Stimulated activated CD4-positive, alpha-beta T cell treated with anti-CD3 and anti-CD28 coated beads, TNF-alpha, amount 100 ng/mL, for 4 hours (primary cell): ENCODE measurements at places on chromosomes 2 and 18.

DNA sequence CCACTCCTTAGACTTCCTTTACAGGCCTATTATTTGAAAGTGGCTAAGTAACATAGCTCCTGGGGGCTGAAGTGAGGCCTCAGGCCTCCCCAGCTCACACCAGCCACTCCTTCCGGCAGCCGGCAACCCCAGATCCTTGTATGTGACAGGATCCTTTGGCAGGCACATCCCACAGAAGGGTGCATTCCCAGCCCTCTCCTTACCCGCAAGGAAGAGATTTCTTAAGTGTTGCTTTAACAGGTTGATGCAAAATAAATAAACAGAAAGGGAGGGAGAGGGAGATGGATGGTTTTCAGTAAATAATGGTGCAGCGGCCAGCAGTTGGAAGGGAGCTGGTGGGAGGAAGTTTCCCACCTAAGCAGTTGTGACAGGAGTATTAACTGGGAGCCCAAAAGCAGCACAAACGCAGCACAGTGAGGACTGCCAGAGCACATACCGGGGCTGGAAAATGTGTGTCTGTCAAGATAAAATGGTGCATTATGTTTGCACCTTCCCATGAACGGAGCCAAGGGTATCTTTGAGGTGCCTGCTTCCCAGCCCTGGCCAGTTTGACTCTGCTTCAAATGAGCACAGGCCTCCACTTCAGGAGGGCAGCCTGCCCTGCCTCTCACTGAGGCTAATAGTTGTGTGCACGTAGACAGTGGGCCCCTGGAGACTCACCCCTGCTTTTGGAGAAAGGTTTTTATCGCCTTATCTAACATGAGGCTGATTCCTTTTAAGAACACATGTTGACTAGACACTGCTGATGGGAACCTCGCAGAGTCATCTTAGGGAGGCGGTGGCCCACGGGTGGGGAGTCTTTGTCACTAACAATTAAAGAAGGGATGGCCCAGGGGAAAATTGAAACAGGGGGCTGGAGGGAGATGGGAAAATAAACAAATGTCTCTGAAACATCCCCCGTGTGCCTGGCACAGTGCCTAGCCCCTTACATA, 32.8 kb downstream of the NRP2 start:
- no peak for DNase-seq

- no peak for DNase-seq
Observed at GRCh38 chr18:370751-371608, 103.1 kb upstream of the THOC1 start.

DNA sequence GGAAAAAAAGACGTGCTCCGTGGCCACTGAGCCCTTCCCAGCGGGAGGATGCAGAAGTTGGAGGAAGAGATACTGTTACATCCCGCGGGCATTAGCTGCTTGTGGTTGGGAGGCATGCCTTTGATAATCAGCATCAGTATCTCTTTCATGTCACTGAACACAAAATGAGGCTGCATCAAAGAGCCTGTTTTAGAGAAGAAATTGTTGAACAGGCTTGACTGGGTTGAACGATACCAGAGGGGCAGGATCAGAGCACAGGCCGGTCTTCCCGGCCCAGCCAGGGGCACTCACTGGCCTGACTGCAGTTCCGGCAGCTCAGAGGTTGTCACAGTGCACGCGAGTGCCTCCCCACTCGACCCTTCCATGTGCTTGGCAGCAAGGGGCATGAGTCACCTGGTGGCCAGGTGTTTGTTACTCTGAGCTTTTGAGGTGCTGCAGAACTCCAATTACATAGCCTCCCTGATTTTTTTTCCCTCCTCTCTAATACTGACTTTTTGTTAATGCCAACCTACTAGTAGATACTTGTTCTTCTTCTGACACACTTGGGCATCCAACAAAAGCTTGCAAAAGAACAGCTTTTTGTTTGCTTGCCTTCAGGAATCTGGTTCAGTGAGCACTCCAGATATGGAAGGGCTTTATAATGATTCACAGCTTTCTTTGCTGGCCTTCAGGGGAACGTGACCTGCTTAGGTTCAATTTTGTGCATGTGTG, 121.6 kb downstream of the VAPA start:
- DNase-seq: no peak

GRCh38 chr2:241000831-241001321, 2.5 kb downstream of the SNED1 start:
- no peak for DNase-seq

- no peak for DNase-seq
Observed at GRCh38 chr2:175251425-175252041, 70.0 kb upstream of the ATP5MC3 start.

GRCh38 chr18:59202258-59202820, 17.6 kb upstream of the GRP start:
- DNase-seq: no peak

- no peak for DNase-seq
Observed at GRCh38 chr2:34950797-34951196, 1351.7 kb upstream of the FAM98A start.

DNA sequence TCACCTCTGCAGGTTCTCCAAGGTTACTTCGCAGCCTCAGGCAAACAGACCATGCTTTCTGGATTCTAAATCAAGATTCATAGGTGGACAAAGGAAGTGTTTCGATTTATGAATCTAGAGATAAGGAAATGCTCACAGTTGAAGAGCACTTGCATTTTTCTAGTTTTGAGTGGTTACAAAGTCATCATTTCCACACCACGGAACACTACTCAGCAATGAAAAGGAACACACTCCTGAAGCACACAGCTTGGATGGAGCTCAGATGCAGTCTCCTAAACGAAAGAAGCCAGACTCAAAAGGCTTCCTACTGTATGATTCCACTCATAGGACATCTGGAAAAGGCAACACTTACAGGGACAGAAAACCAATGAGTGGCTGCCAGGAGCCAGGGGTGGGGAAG, 31.7 kb downstream of the SDC1 start:
- no peak for DNase-seq

- no peak for DNase-seq
Observed at GRCh38 chr2:144237830-144238627, 281.9 kb downstream of the ZEB2 start.

- DNase-seq: no peak
Observed at GRCh38 chr2:236242057-236242495, 22.1 kb downstream of the ASB18 start.

DNA sequence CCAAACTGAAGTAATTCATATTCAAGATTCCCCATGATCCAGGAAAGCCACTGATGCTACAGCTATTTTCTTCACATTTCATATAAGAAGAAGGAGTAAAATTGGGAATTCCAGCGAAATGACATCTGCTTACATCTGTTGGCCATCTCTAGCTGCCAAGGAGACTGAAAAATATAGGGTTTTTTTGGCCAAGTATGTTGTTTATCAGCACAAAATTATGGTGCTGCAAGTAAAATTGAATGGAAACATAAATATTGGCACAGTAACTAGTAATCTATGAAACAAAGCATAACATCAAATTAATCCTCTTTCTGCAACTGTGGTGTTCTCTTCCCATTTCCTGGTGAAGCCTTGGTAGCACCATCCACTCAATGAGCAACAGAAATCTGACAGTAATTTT, 649.5 kb upstream of the ZNF804A start:
- DNase-seq: no peak

DNA sequence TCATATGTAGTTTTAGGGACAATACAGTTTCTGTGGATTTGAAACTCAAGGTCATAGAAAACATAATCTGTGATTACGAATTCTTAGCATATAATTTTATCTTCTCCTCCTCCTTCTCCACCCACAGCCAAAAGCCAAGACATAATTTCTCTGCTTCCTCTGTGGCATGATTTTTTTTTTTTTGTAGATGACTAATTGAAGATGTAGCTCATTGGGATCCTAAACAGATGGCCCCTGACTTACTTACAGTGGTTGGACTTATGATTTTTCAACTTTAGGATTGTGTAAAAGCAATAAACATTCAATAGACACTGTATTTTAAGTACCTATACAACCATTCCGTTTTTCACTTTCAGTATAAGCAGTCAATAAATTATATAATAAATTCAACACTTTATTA, 42.3 kb downstream of the FSIP2 start:
- no peak for DNase-seq

DNA sequence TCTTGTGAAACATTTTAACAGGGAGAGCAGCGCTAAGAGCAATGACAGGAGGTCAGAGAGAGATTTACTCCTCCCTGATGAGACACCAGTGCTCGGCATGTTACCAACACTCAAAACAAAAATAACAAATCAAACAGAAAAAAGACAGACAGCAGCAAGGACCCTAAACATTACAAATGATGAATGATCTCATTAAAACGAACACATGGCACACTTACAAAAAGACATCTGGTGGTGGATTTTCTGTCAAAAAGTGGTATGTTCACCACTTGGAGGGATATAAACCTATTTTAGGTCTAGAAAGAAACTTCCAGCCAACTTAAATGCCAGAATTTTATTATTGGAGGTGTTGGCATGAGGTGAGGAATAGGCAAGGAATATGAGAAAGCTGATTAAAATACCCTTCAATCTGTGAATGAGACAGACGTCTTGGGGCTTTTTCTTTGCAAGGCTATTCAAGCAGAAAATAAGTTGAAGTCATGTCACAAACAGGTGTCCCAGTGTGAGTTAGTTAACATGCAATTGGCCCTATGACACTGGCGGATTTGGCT, 112.8 kb downstream of the PRELID3A start:
- DNase-seq: no peak

GRCh38 chr2:164913640-164914350, 41.5 kb downstream of the SLC38A11 start:
- DNase-seq: no peak

- DNase-seq: no peak
Observed at GRCh38 chr2:8267048-8267447, 414.8 kb upstream of the ID2 start.

GRCh38 chr2:221673248-221673647, 101.1 kb upstream of the EPHA4 start:
- no peak for DNase-seq

- DNase-seq: no peak
Observed at GRCh38 chr18:574149-574860, 5.9 kb upstream of the CETN1 start.

DNA sequence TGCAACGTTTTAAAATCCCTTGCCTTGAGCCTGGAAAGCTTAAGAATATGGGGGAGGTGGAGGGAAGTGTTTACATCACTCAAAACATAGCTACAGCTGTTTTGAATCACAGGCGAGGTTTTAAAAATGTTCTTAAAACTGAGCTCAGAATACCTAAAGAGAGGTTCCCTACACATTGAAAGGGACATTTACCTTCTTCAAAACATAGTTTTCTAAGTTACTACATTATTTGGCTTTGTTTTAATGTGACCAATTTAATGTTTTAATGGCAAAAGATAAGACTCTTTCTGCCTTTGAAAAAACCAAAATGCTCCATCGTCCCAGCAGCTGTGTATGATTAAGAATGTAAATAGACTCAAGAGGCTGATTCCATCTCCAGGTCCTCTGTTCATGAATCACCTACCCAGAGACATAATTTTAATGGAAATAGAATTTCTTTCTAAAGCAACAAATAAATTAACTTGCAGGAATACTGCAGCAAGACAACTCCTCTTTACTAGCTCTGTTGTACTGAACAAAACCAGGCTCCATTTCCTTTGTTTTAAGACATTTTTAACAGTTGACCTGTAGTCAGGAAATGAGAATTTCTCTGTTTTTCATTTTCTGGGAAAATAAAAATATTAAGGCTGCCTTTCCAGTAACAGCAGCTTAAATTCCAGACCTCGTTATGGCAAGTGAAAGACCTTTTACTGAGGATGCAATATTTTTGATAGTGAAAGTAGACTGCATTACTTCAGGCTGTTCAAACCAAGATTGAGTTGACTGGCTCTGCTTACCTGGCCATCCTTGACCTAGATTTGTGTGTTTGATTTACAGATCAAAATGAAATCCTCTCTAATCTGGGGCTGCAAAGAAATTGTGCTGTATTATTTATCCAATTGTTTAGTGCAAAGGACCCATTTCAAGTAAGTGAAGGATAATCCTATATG, 33.7 kb upstream of the WDR75 start:
- DNase-seq: no peak

DNA sequence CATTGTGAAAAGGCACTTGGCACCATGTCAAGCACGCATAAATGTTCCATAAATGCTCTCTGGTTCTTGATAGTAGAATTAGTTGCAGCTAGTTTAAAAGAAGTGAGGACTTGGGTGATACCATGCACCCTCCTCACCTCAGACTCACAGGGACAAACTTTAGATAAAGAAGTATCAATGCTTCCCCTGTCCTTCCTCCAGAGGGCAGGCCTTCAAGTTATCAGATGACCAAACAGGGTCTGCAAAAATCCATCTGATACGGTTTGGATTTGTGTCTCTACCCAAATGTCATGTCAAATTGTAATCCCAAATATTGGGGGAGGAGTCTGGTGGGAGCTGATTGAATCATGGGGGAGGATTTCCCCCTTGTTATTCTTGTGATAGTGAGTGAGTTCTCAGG, 54.1 kb downstream of the C1QL2 start:
- no peak for DNase-seq

DNA sequence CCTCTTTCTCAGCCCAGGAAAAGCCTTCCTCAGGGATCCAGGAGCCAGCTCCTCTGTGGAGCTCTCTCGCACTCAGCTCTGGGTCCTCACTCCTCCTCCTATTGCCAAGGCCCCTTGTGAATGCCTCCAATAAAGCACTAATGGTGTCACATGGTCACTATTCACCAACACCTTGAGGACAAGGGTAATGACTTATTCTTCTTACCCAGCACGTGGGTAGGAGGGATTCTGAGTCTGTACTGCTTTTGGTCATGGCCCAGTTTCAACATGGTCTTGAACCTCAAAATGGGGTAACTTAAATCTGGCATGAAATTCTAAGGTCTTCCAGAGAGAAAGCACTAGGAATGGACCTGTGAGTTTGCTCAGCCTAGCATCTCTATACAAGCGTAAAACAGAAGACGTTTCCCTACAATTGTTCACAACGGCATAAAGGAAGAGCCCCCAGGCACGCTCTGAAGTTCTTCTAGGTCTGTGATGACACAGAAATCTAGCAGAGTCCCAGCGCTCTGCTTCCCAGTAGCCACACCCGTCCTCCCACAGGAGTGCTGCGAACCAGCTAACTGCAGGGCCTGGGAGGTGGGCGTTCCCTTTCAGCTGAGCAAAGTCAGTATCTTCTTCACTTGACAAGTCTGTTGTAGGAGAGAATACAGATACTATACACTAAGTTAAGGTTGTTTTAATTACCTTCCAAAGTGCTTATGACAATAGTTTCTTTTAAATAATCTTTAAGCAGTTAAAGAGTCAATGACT, 14.6 kb upstream of the KIDINS220 start:
- no peak for DNase-seq

DNA sequence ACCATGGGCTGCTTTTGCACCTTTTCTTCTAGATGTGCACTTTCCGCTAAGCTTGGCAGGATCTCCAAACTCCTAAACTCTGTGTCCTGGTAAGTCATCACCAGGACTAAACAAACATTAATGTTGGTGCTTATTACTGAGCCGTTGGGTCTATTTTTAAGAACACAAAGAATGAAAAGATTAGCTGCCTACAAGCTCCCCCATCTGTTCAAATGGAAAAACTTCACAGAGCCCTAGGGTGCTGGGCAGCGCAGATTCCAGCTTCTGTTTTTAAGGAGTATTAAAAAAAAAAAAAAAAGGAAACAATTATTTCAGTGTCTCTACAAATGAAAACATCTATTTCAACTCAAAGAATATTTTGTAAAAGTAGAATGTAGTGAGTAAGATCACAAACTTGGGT, 97.8 kb upstream of the AQP4 start:
- DNase-seq: no peak
